LHCN-M2 (cell line): ENCODE measurements at places on chromosomes 11 and 22. TPM values are rescaled to one million over a fixed set of nuclear protein-coding genes. Genes with fewer than 3 reads are reported as not detected.

- DNase-seq, result no peak
Observed at GRCh38 chr11:31827455-31828206, 16.5 kb upstream of the PAX6 start.

DNA sequence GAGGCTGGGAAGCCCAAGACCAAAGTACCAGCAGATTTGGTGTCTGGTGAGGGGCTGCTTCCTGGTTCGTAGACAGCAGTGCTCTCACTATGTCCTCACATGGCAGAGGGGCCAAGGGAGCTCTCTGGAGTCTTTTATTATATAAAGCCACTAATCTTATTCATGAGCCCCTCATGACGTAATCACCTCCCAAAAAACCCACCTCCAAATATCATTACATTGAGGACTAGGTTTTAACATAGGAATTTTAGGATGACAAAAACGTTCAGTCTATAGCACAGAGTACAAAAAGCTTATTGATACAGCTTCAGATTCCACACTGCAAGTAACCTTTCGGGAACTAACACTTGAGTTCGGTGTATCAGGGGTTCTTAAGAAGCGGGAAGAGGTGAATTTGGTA lies 4.1 kb upstream of the MS4A18 start:
- no peak for DNase-seq

DNA sequence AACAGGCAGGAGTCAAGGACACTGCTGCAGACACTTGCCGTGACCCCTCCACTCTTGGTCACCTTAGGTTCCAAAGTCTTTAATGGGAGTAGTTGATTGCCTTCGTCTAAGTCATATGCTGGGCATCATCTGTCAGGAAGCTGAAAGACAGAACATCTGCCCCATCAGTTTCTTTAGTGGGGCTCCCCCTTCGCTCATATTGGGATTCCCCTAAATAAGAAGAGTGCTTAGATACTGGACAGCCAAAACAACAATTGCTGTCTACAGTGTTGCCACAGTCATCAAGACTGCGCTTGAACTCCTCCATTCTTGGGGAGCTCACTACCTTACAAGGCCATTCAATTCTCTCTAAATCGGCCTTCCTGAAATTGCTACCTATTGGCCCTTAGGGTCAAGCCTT lies 58.5 kb downstream of the UBASH3B start:
- DNase-seq, result no peak

The AGBL2 gene
- total RNA-seq, result 0.38 and 0.92 TPM in 2 replicates

DNA sequence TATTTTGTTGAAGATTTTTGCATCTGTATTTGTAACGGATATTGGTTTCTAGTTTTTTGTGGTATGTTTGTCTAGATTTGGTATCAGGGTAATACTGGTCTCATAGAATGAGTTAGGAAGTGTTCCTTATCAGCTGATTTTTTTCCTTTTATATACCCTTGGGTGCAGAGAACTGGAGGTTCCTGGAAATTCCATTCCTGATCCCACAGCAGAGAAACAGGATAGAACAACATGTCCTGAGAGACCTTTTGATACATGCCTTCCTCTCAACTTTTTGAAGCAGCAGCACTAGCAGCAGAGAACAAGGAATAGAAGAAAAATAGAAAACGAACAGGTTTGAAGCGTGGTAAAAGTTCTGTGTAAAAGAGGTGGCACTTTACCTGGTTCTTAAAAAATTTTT lies 36.8 kb downstream of the BIRC2 start:
- DNase-seq, result no peak
